Natural killer cell (primary cell): ENCODE measurements at places on chromosomes 12 and 14. TPM values are rescaled to one million over a fixed set of nuclear protein-coding genes. Genes with fewer than 3 reads are reported as not detected.
A peak's percentile ranks its signal among the peaks of the same experiment; 100 is the strongest.

GPRC5D gene
- total RNA-seq = not detected

DNA sequence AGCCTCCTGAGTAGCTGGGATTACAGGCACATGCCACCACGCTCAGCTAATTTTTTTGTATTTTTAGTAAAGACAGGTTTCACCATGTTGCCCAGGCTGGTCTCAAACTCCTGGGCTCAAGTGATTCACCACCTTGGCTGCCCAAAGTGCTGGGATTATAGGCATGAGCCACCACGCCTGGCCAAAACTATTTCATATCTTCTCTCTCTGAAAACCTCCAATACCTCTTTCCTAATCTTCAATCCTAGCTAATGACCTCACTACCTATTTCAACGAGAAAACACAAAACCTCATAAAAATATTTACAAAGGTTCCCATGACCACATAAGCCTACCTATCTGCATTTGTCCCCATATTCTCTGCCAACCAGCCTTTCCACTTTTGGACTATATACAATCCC lies 32.3 kb upstream of the ANKS1B start:
- no peak for DNase-seq

DNA sequence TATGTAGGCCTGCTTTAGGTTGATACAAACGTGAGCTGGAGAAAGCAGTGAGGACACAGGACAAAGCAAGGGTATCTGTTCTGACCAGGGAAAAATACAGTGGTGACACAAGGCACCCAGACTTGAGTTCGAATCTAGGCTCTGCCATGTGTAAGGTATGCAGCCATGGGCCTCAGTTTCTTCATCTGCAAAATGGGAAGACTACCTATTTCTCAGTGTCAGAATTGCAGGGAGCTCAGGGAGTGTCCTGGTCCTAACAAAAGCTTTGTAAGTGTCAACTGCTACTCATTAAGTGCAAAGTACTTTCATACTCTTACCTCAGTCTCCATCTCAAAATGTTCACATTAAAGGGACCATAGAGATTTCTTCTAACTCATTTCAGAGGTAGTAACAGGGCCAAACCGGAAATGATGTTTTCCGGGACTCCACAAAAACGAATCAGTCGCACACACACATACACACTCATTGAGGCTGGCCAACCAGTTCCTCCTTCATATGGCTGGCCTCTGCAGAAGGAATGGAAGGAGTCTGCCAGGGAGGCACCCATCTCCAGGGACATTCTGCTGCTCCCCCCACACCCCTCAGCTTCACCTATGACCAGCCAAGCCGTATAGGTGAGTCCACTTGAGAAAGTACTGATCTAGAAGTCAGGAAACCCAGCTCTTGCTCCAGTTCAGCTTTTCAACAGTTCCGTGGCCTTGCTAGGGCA lies 7.8 kb downstream of the CTDSP2 start:
- peak; percentile 60 for DNase-seq

- DNase-seq = no peak
Observed at GRCh38 chr12:92703786-92704185, 997 bp downstream of the PLEKHG7 start.

GRCh38 chr12:65822732-65823512 lies 1.4 kb upstream of the HMGA2 start:
- DNase-seq = no peak
